ENCODE measurements at places on chromosomes 6 and 20.
A peak's percentile ranks its signal among the peaks of the same experiment; 100 is the strongest.

DNA sequence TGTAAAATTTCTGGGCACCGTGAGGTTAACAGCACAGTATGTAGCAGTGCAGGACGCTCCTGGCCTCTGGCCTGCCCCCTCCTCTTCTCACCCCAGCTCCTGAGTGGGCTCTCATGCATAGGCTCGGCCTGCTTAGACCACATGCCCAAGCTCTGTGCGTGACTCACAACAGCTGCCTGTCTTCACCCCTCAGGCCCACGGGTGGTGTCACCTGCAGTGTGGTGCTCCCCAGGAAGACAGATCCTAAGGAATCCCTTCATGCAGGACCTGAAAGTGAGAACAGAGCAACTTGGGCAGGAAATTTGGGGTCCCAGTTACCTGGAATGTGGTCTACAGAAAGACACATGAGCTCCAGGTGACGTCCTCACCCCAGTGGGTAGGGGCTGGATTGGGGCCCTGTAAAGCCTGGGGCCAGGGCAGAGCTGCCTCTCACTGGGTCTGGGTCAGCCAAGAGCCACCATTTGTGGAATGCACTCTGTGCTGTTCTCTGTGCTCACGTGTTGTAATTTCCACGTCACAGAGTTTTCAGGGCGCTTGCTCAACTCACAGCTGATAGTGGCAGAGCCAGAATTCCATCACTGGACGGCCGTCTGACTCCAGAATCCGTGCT, 37.0 kb upstream of the PXDC1 start:
- no peak for DNase-seq

GRCh38 chr20:53737396-53738038, 143.9 kb upstream of the ZNF217 start:
- no peak for DNase-seq

DNA sequence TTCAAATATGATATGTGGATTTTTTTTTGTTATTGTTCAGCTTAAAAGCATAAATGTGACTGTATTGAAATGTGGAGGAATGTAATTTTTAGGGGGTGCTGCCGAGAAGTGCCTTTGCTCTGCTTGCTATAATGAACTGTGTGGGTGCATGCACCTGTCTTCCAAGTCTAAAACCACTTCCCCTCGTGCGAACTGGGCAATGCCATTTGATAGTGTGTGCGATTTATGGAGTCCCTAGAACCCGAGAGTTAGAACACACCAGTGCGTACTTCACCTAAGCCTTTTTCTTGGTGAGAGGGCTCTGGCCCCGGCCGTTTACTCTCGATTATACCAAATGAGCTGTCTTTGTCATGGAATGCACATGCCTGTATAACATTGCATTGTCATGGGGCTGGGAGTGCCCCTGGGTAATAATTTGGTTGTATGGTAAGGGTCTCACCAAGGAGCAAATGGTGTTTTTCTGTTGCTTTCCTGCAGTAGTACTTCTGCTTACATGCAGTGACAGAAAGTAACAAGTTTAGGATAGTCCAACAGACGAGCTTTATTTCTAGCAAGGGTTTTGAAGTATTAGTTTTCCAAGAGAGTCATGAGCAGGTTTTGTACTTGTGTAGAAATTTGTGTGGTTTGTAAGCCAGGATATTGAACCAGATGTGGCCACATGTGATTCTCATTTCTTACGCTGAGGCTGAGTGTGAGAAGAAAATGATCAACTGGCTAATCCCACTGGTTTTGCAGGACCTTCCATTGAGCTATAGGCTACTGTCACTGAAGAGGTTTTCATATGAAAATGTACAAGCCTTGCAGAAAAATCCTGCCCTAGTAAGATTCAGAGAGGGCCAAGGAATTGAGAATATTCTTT, 172.4 kb downstream of the DTNBP1 start:
- DNase-seq, result no peak

DNA sequence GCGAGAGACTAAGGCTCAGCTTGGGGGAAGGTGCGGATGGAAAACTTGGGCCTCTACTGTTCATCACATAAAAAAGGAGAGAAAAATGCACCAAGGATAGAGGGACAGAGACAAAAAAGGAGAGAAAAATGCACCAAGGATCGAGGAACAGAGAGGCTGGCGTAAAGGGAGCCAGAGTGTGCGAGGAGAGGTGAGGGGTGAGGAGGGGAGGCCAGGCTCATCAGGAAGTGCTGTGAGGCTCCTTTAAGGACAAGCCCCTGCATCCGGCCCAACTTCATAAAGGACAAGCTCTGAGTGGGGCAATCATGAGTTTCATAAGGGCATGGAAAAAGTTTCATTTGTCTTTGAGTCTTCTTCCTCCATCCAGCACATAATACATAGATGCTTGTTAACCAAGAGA, 117.2 kb upstream of the NXT1 start:
- DNase-seq, result no peak

DNA sequence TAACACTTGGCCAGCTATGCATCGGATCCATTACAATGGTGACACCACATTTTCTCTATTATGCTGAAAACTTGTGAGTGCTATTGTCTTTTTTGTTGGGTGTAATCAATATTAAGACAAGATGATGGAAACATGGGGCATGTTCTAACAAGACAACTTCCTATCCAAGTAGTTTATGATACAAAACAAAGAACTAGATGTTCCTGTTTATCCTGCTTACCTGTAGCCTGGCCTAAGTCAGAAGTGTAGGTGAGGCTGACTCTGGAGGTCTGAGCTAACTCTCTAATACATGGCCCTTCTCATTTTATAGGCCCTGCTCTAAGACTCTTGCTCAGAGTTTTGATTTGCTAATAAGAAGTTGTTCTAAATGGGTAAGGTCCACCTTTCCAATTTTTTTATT, 242.4 kb upstream of the STXBP5 start:
- DNase-seq, result no peak

GRCh38 chr20:24909086-24909780, 39.8 kb upstream of the CST7 start:
- DNase-seq, result no peak

DNA sequence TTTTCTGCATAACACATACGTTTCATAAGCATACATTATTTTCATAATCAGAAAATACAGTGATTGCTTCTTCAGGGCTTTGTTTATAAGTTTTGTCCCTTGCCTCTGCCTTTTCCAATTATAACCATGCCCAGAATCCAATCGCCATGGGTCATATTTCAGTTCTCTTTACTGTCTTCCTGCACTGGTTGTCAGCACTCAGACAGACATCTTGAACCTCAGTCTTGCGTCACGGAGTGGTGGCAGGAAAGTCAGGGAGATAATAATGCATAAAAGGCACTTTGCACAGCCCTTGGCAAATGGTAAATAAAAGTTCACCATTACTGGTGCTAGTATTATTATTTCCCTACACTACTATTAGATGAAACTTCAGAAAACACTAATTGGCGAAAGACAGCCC, 7.2 kb downstream of the KIF16B start:
- DNase-seq, result peak; percentile 11

- no peak for DNase-seq
Observed at GRCh38 chr6:27777614-27778355, 134.4 kb downstream of the OR2B2 start.

DNA sequence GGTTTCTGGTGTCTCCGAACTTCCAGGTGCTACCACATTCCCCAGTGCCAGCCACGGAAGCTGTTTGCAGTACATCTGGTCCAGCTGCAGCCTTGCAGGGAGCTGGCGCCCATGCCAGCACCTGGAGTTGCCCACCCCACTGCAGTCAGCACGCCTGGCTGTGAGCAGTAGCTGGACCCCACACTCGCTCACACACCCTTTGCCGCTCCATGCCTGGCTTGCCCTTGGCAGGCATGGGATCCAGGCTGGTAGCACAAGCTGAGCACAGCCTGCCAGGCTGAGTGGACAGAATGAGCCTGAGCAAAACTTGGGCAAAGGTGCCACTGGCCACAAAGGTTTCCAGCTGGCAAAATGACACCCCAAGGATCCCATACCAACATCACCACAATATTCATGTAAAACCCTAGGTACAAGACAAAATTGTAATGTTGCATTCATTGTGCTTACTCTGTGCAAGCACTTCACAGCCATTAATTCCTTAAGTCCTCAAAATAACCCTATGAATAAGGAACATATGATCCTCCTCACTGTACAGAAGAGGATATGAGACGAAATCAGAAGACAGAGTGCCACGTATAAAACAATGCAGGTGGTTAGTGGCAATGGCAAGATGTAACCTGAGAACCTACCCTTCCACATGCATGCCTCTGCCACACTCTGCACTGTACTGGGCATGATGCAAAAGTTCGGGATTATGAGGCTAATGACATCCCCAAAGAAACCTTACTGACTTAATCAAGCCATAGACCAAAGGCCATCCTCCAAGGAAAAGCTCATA, 18.3 kb downstream of the KIF16B start:
- DNase-seq, result no peak
